Ureter (tissue), 1 donor: ENCODE measurements at places on chromosomes 4 and X.

DNA sequence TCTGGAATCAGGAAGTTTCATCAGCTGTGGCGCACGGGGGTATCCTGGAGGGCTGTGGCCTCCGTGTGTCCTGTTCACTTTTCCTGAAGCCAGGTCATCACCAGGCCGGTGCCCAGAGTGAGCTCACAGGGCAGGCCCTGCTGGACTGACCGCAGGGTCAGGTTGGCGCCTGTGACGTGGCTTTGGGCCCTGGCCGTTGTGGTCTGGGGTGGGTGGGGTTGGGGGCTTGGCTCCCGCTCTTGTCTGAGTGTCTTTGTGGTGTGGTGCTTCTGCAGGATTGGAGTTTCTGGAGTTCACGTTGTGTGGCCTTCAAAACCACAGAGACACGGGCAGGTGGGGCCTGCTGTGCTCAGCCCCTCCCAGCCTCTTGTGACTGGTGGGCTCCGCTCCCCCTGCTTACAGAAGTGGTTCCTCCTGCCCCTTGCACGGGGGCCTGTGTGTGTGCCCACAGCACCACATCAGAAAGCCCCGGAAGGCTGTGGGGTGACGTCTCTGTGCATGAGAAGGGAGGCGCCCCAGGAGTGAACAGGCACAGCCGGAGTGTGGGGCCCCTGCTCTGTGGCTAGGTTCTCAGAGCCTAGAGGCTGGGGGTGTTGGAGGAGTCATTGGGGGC lies 9.5 kb downstream of the RGS12 start:
- peak; percentile 42 for DNase-seq

- DNase-seq, result no peak
Measured at GRCh38 chr4:78578674-78579425, 27.3 kb downstream of the ANXA3 start.

DNA sequence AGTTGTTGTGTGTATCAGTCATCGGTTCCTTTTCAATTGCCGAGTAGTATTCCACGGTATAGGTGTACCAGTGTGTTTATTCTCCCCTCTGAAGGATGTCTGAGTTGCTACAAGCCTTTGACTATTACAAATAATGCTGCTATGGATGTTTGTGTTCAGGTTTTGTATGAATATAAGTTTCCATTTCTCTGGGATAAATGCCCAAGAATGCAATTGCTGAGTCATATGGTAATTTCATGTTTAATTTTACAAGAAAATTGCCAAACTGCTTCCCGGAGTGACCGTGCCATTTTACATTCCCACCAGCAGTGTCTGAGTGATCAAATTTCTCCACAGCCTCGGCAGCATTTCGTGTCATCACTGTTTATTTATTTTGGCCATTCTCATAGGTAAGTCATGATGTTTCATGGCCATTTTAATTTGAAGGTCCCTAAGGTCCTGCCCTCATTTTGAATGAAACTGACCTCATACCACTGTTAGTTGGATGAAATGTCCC lies 73.9 kb downstream of the IRF2 start:
- DNase-seq, result no peak

DNA sequence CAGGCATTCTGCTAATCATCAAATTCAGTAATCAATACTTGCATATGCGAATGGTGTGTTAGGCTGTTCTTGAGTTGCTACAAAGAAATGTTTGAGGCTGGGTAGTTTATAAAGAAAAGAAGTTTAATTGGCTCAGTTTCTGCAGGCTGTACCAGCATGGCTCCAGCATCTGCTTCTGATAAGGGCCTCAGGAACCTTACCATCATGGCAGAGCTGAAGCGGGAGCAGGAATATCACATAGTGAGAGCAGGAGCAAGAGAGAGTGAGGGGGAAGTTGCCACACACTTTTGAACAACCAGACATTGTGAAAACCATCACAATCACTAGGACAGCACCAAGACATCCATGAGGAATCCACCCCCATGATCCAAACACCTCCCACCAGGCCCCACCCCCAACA lies 344.7 kb upstream of the FAM241A start:
- DNase-seq, result no peak

DNA sequence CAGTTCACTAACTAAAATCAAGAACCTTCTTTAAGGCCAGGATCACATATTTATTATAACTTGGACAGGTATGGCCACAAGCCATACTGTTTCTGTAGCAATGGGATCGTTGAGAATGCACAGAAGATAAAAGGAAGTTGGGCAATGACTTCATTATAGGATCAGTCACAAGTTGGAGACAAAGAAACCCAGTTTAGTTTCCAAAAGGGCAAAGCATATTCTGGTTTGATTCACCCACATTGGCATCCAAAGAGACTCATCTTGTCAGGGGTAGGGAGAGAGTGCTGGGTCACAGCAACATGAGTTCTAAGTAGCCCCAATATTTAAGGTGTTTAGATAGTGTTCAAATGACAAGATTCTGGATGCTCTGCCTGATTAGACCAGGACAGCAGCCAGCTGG lies 317.1 kb upstream of the GALNT7 start:
- no peak for DNase-seq

DNA sequence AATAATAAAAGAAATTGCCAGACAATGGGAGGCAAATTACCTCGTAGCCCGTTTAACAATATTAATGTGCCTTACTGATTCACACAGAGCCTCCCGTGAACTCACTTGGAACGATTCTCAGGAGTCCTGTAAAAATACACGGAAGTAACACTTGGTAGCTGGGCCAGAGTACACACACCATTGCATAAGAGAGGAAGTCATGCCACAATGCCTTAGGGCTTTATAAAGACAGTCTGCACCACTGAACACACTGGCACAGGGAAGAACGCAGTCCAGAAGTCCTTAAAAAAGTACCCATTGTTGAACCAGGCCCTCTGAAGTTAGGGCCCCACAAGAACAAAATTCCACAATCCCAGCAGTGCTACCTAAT lies 15.1 kb downstream of the SLC2A9 start:
- peak; percentile 65 for DNase-seq

DNA sequence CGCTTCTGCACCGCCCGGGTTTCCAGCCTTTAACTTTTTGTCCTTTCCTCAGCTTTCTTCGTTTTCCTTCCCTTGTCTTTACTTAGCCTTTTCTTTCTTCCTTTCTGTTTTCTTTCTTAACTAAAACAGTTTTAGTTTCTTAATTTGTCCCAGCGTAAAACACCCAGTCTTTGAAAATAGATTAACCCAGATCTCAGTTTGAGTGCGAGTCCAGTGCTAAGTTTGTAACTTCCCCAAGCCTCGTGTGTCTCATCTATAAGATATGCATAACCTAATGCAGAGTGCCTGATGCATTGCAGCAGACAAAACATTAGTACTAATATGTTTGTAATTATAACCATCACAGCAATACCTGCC lies 460 bp upstream of the GEMIN8 start:
- no peak for DNase-seq

GRCh38 chr4:144557404-144557803 lies 88.6 kb upstream of the HHIP start:
- DNase-seq, result no peak

- DNase-seq, result no peak
Measured at GRCh38 chr4:110475881-110476818, at the start of gene ENPEP. ENPEP (plus strand) TSS chr4:110476155; CDS start chr4:110476415, 260 bp downstream.

GRCh38 chrX:120625371-120625770 lies 4.5 kb downstream of the C1GALT1C1 start:
- no peak for DNase-seq

- DNase-seq, result no peak
Measured at GRCh38 chr4:121062521-121062920, 9.8 kb downstream of the NDNF start.

- no peak for DNase-seq
Measured at GRCh38 chrX:40104630-40104984, 6.8 kb upstream of the BCOR start.

GRCh38 chr4:152115118-152115517 lies 354.3 kb upstream of the GATB start:
- DNase-seq, result no peak

GRCh38 chr4:139984471-139984870 lies 169.5 kb downstream of the MAML3 start:
- DNase-seq, result no peak

GRCh38 chr4:176425035-176425434 lies 105.3 kb downstream of the SPCS3 start:
- DNase-seq, result no peak

DNA sequence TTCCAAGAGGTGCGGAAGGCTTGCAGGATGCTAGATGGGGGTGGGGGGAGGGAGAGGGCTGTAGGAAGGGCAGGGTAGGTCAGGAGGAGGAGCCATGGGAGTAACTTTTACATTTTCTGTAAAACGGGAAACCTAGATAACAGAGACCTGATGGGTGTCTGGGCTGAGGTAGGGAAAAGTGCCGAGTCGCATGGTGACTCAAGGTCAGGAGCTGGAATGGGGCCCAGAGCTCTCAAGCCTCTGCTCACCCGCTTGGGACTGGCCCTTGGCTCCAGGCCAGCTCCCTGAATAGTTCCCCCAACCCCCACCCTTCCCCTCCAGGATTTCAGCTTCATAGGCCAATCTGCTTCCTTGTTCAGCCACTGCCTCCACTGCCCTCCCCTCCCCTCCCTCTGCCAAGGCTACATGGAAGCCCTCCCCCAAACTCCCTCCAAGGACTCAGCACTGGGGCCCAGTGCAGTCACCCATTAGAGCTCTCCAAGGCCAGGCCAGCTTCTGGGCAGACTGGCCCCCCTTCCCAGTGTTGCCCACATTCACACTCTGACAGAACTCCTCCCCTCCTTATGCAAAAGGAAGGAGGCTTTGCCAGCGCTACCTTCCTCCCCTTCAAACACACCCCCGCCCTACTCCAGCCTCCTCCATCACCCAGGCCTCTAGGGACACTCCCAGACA lies 43.6 kb downstream of the TSC22D3 start:
- peak; percentile 89 for DNase-seq

GRCh38 chr4:86775061-86775460 lies 74.1 kb downstream of the SLC10A6 start:
- DNase-seq, result no peak

DNA sequence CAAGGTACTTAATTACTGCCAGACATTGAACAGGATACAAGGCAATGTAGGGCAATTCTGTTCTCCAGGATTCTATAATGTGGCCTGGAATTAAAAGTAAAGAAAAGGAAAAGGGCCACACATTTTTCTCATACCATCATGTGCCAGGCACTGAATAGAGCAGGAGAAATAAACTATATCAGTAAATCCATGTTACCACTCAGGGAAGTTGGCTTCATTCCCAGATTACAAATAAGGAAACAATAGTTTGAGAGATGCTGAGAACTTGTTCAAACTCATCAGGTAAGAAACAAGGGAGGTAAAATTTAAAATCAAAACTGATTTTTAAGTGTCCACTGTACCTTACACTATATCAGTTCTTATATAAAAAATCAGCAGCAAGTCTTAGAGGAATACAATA lies 645.0 kb upstream of the ATOH1 start:
- DNase-seq, result no peak

- DNase-seq, result no peak
Measured at GRCh38 chrX:3295731-3296130, 50.7 kb downstream of the MXRA5 start.

DNA sequence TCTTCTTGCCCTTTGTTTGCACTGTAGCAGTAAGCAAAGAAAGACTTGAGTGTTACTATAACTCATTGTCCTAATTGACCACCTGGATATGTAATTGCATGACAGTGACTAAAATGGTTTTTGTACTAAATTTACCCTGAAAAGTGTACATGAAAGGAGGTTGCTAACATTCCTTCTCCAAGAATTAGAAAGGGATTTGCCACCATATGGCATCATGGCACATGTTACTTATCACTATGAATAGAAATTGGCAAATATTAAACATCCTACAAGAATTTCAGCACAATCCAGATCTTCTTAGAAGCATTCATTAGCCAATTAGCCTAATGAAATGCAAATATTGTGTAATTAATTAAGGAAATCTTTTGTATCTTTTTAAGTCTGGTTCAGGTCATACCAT lies 834.2 kb downstream of the STPG2 start:
- DNase-seq, result no peak

- no peak for DNase-seq
Measured at GRCh38 chr4:2436761-2437474, 18.2 kb downstream of the CFAP99 start.

- no peak for DNase-seq
Measured at GRCh38 chrX:110409925-110410324, 51.3 kb downstream of the RTL9 start.

GRCh38 chrX:103517246-103517645 lies 2.0 kb downstream of the RAB40A start:
- no peak for DNase-seq

DNA sequence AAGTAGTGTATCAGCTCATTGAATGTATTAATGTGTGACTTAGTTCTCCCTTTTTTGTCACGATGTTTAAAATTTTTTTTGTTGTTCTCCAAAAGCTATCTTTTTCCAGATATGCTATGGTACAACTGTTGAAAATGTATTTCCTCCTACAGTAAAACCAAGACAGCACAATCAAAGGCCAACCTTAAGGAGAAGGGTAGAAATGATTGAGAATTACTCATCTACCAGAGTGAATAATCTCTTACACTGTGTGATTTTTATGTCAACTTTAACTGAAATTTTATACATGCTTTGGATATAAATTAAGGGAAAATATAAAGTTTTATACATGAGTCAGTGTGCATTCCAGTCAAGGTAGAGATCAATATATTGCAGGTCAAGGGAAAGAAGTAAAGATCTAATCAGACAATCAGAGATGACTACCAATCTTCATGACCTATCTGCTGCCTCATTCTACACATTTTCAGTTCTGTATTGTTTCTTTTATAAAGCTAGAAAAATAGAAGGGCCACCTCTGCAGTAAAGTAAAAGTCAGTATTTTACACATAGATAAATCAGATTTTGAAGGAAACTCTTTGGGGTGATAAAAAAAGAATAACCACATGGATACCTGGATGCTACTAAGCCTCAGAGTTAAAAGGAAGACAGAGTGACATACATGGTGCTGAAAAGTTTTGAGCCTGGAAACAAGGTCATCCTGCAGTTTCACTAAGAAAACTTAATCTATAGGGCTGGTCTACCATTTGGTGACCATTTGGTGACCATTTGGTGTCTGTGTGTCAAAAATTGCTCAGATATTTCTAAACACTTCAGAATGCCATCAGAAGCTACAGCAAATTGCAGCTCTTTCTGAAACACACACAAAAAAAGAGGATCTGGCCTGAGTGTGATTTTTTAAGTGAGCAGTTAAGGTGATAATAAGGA lies 1.6 kb downstream of the FAM13A start:
- no peak for DNase-seq

DNA sequence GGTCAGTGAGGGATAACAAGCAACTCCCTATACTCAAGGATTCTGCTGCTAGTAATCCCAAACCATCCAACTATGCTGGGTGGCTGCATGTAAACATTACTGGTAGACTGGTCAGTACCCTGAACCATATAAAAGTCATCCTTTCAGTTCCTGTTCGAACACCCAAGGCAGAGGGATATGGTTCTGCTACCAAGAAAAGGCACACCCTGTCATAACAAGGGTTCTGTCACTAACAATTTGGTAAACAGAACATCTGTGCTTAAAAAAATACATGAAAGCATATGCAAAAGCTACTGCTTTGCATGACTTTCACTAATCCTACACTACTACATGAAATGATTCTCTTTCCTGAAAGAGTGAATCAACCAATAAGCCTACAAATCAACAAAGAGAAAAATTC lies 76.8 kb upstream of the MCF2 start:
- DNase-seq, result no peak
